ENCODE measurements at places on chromosomes 4 and X. TPM values are rescaled to one million over a fixed set of nuclear protein-coding genes. Genes with fewer than 3 reads are reported as not detected.

DNA sequence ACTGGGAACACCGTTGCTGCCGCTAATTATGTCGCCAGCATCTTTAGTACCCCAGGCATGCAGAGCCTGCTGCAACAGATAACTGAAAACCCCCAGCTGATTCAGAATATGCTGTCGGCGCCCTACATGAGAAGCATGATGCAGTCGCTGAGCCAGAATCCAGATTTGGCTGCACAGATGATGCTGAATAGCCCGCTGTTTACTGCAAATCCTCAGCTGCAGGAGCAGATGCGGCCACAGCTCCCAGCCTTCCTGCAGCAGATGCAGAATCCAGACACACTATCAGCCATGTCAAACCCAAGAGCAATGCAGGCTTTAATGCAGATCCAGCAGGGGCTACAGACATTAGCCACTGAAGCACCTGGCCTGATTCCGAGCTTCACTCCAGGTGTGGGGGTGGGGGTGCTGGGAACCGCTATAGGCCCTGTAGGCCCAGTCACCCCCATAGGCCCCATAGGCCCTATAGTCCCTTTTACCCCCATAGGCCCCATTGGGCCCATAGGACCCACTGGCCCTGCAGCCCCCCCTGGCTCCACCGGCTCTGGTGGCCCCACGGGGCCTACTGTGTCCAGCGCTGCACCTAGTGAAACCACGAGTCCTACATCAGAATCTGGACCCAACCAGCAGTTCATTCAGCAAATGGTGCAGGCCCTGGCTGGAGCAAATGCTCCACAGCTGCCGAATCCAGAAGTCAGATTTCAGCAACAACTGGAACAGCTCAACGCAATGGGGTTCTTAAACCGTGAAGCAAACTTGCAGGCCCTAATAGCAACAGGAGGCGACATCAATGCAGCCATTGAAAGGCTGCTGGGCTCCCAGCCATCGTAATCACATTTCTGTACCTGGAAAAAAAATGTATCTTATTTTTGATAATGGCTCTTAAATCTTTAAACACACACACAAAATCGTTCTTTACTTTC, 1.8 kb downstream of the UBQLN2 start:
- peak overlapping the region; percentile 78 for H3K4me3 ChIP-seq
- H3K4me1 ChIP-seq: peaks cover 18% of the 10 kb centered on the region
- H3K36me3 ChIP-seq: no peaks in the 10 kb centered on the region
- DNase-seq: no peak

DNA sequence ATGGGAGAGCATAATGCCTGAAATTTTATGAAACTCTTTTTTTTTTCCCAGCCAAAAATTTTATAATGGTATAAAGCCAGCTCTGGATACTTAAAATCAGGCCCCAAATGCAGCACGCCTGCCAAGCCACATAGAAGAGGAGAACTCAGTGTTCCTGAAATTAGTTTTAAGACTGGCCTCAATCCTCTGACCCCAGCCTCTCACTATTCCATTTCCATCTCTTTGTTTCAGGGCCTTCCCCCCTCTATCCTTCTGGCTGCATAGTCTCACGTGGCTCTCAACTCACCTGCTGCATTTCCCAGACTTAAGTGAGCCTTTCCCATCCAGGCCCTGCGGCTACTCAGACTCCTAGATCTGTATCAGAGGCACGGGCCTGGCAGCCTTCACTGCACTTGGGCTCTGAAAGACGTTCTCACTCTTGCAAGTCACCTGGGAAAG, 5.2 kb upstream of the CBR4 start:
- H3K4me1 ChIP-seq: peaks cover 4% of the 10 kb centered on the region
- H3K27me3 ChIP-seq: no peaks in the 10 kb centered on the region
- no peak for DNase-seq
- no peak overlapping the region for H3K4me3 ChIP-seq
- H3K27ac ChIP-seq: no peak overlapping the region
- no peaks in the 10 kb centered on the region for H3K36me3 ChIP-seq

GRCh38 chr4:535181-535923, 36.3 kb downstream of the PIGG start:
- H3K4me3 ChIP-seq: no peak overlapping the region
- no peaks in the 10 kb centered on the region for H3K4me1 ChIP-seq
- H3K36me3 ChIP-seq: no peaks in the 10 kb centered on the region
- DNase-seq: no peak

- H3K27me3 ChIP-seq: no peaks in the 10 kb centered on the region
- no peaks in the 10 kb centered on the region for H3K4me1 ChIP-seq
- DNase-seq: no peak
- no peaks in the 10 kb centered on the region for H3K36me3 ChIP-seq
- H3K4me3 ChIP-seq: no peak overlapping the region
- no peak overlapping the region for H3K27ac ChIP-seq
Measured at GRCh38 chr4:6445403-6446129, 26.8 kb downstream of the PPP2R2C start.

DNA sequence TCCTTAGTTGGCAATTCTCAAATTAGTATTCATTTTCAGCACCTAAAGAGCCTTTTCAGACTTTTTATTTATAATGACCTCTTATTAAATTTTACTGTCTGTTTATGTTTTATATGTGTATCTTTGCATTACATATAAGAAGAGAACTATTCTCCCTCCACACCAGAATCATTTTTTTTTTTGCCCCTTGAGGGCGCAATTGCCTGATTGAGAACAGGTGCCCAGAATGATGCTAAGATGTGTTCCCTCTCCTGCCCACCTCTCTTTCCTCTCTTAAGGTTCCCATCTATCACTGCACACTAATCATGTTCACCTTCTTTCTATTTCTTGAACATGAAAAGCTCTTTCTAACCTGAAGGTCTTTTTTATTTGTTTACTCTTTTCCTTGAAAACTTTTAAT, 44.2 kb upstream of the ADAM29 start:
- no peak overlapping the region for H3K4me3 ChIP-seq
- H3K27ac ChIP-seq: no peak overlapping the region
- H3K27me3 ChIP-seq: no peaks in the 10 kb centered on the region
- no peaks in the 10 kb centered on the region for H3K4me1 ChIP-seq
- H3K36me3 ChIP-seq: no peaks in the 10 kb centered on the region
- DNase-seq: no peak

- H3K4me3 ChIP-seq: peak overlapping the region; percentile 90
- peak overlapping the region; percentile 48 for H3K27ac ChIP-seq
- DNase-seq: no peak
- H3K4me1 ChIP-seq: peaks cover 5% of the 10 kb centered on the region
- no peaks in the 10 kb centered on the region for H3K36me3 ChIP-seq
Measured at GRCh38 chrX:149540131-149540620, 636 bp upstream of the EOLA1 start.

- H3K27me3 ChIP-seq: peaks cover 2% of the 10 kb centered on the region
- no peak for DNase-seq
- no peak overlapping the region for H3K27ac ChIP-seq
- no peaks in the 10 kb centered on the region for H3K4me1 ChIP-seq
- H3K36me3 ChIP-seq: no peaks in the 10 kb centered on the region
Measured at GRCh38 chr4:153045111-153045982, 109.2 kb downstream of the FHDC1 start.

GRCh38 chrX:123807835-123808416, 51.9 kb upstream of the XIAP start:
- H3K4me1 ChIP-seq: peaks cover 6% of the 10 kb centered on the region
- no peak overlapping the region for H3K27ac ChIP-seq
- no peaks in the 10 kb centered on the region for H3K36me3 ChIP-seq
- H3K27me3 ChIP-seq: no peaks in the 10 kb centered on the region

Gene AFP
- total RNA-seq: not detected

Gene GRPEL1
- total RNA-seq: 42.6 TPM
